ENCODE measurements at places on chromosomes 13 and 19.

DNA sequence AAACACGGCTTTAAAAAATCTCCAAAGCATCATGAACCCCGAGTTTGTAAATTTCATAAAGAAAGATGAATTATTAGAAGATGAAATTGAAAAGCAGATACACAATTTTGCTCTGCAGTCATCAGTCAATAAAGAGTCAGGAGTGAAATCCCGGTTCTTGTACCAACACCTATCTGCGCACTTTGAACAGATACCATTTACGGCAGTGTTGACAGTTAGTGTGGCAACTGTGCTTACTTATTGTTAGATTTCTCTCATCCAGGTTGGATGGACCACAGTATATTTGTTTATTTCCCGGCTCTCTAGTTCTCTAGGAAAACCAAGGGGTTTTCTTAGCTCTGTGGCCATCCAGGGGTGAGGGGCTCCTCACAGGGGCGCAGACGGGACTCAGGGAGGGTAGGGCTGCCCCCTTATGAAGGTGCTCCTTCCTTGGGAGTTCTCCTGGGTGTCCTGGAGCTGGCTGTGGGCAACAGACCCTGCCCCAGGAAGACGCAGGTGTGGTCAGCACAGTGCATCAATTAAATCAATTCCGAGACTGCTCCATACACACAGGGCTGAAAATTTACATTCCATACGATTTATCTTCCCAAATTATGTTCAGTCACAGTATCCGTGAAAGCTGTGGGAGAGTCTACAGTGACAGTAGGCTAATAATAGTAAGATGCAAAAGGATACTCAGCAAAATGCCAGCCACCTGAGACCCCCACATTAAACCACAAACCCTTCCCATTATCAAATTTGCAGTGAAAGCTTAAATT is 107.0 kb upstream of the C1QTNF9B start:
- DNase-seq, result no peak

DNA sequence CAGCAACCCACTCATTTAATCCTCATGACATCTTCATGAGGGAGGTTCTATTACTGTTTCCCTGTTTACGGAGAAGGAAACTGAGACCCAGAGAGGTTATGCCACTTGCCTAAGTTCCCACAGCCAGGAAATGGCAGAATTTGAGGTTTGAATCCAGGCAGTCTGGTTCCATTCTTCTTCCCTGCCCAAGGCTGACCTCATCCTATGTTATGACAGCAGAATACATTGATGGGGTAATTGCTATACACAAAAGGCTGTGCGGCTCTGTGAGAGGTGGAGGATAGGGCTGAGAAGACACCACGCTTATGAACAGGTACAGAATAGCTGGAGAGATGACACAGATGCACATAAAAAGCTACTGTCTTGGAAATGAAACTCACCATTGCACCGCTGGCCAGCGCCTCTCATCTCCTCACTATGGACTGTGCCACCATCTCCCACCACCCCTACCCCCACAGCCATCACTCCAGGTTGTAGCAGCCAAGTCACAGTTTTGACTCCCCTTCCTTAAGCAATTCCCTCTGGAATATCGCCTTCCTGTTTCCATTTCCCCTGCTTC is 11.5 kb downstream of the MAG start:
- no peak for DNase-seq

DNA sequence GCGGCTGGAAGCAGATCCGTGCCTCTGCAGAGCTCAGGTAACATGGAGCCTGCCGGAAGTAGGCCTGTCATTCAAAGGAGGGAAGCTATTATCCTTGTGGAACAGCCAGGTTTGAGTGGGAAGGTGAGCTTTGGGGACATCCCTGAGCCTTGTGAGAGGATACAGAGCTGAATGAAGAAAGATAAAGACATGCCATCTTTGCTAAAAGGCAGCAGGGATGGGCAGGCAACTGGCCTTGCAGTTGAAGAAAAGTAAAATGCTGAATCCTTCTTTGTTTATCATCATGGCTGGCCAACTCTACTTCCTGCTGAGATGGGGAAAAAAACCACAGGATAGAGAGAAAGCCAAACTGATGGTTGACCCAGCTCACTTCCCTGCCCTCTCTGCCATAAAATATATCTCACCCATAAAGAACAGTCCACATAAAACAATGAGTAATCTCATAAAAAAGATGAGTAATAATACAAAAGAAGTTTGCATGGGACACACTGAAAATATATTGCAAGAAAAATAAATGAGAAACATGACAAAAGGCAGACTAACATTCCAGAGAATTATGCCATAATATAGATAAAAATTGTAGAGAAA is 226.3 kb downstream of the DLEU7 start:
- no peak for DNase-seq

DNA sequence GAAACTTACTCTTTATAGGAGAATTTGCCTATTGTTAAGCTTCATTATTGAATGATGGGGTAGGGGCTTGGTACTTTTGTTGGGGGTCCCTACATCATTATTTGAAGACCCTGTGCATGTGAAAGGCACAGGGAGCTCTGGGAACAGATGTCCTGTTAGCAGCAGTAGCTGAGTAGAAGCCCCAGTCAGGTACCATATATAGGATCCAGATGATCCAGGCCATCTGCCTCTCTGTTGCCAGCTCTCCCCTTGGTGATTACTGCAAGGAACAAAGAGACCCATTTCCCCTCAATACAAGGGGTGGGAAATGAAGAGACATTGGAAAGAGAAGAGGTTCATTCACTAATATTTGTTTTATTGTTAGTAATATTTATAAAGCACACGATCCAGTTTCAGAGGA is 4.4 kb upstream of the MTMR6 start:
- DNase-seq, result no peak

DNA sequence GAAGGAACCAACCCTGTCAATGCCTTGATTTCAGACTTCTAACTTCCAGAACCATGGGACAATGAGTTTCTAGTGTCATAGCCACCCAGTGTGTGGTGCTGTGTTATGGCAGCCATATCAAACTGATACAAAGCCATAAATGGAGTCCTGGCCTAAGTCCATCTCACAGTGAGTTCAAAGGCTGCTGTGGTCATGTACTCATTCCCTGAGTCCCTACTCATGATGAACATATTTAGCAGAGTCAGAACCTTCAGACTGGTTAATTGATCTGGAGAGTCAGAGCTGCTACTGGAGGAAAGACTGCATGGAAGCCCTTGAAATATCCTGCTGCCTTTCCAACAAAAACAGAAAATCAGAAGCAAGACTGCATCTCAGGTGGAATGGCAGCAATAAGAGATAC is 39.2 kb upstream of the CSNK1A1L start:
- DNase-seq, result no peak

DNA sequence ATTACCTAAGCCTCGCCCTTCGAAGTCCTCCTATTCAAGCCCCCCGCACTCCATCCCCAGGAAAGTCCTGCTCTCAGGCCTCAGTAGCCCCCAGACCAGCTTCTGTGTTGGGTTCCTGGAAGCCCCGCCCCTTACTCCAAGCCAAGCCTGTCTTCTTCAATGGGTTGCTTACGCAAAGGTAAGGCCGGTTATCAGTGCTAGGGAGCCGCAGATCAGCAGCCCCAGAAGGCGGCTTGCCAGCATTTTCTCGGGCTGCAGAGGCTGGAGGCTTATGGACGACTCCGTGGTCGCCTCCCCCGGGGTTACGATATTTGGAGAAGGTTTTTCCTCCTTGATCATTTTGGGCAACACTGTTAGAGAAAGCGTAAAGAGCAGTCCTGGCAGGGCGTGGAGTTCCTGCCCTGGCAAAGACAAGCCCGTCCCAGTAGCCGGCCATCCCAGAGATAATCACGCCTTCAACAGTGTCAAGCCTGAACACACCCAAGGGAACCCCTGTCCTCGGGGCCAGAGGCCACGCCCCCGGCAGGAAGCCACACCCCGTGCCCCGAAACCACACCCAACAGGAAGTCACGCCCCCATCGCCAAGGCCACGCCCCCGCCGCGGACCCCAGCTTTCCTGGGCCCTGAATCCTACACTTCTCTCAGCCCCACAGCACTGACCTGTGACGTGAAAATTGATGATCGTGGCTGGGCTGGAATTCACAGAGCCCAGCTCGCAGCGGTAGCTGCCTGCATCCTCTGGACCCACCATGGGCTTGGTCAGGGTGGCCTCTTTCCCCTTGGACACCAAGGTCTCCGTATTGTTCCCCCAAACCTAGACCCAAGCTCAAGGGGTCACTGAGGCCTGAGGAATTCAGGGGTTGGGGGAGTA is 954 bp upstream of the RASIP1 start:
- no peak for DNase-seq

GRCh38 chr19:53581871-53582279 is 43.9 kb downstream of the ZNF331 start:
- DNase-seq, result no peak

GRCh38 chr19:44142059-44142433 is 692 bp downstream of the ZNF234 start:
- DNase-seq, result no peak

DNA sequence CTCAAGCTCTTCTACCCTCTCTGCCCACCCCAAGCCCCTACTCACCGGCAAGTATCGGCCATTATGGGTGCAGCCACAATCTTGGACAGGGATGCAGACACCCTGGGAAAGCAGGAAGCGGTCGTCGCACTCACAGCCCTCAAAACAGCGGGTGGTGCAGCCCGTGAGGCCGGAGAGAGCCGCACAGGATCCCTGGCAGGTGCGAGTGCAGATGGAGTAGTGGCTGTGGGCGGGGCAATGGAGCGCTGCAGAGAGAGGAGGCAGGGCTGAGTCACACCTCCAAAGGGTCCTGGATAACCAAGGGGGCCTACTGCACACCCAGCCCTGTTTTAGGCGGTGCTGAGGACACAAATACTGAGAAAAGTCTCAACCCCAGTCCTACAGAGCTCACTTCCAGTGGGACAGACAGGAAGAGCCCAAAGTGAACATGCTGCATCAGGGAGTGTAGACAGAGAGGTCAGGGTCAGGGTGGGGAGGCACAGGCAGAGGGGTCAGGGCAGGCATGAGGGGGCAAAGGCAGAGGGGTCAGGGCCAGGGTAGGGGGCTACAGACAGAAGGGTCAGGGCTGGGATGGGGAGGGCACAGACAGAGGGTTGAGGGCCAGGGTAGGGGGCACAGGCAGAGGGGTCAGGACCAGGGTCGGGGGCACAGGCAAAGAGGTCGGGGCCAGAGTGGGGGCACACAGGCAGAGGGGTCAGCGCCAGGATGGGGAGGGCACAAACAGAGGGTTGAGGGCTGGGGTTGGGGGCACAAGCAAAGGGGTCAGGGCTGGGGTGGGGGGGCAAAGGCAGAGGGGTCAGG is 24.2 kb upstream of the FBL start:
- no peak for DNase-seq
